Naive thymus-derived CD4-positive, alpha-beta T cell (primary cell): ENCODE measurements at places on chromosomes 1 and 21.

DNA sequence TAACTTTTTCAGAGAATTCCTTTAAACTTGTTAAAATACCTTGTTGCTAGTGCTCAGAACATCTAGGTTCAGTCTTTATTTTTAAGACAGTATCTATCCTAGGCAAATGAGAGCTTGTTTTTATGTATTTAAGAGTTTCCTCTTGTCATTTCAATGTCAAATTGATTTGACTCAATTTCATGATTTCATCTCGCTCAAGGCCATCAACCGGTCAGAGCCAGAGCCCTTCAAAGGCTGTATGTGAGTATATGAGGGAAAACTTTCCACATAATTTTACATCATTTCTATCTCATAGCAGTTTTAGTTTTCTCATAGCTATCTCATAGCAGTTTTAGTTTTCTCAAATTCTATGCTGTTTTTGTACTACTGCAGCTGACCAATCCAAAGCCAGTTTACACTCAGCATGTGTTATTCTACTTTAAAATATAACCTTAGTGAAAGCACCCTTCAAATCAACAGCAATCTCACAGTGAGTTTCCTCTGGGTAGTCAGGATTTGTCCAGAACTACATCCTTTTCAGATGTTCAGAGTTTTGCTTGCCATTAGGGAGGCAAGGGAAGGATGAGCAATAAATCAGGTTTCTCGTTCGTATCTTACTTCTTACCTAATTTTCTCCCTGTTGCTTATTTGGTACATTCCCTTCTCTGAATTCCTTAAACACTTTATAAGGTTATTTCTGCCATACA, 12.7 kb downstream of the HNRNPU start:
- H3K4me1 ChIP-seq, result peaks cover 44% of the 10 kb centered on the region
- no peaks in the 10 kb centered on the region for H3K27me3 ChIP-seq
- H3K27ac ChIP-seq, result no peak overlapping the region
- peaks cover 34% of the 10 kb centered on the region for H3K36me3 ChIP-seq
- no peak overlapping the region for H3K4me3 ChIP-seq

GRCh38 chr21:36962098-36962780, 4.2 kb downstream of the HLCS start:
- H3K27me3 ChIP-seq, result no peaks in the 10 kb centered on the region
- H3K27ac ChIP-seq, result no peak overlapping the region
- H3K4me3 ChIP-seq, result no peak overlapping the region
- no peaks in the 10 kb centered on the region for H3K4me1 ChIP-seq
- peaks cover 3% of the 10 kb centered on the region for H3K36me3 ChIP-seq

DNA sequence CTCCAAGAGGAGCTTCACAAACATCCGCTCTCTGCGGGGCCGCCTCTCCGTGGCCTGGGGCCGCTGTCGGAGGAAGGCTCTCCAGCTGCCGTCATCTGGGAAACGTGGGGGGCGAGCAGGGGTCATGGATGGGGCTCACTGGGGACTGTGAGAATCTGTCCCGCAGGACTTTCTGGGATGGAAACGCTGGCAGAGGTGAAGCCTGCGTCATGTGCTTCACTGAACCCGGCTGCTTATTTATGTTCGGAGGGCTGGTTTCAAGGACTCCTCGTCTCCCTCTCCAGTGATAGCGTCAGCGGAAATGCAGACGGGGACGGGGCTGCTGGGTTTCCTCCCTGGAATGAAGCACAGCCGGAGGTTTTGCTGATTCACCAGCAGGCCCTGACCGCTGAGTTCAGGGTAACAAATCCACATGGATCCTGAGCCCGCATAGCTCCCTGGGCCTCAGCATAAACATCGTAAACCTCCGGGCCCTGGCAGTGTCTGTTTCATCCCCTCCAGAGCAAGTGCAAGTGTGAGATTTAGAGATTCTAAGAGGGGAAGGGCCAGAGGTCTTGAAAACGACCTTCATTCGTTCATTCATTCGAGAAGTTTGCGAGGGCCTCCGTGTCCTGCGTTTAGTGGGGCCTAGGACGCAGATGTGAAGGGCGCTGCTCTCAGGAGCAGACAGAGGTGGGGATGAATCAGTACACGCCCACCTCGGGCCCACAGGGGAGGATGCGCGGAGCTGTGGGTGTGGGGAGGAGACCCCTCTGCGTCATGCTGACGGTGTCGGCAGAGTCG, 7.0 kb upstream of the POFUT2 start:
- no peak overlapping the region for H3K4me3 ChIP-seq
- no peak overlapping the region for H3K27ac ChIP-seq
- peaks cover 13% of the 10 kb centered on the region for H3K4me1 ChIP-seq
- H3K27me3 ChIP-seq, result no peaks in the 10 kb centered on the region
- no peak for DNase-seq

- H3K27ac ChIP-seq, result no peak overlapping the region
- H3K27me3 ChIP-seq, result no peaks in the 10 kb centered on the region
- H3K4me1 ChIP-seq, result no peaks in the 10 kb centered on the region
- DNase-seq, result no peak
Observed at GRCh38 chr1:240766831-240767230, 154.9 kb upstream of the GREM2 start.

DNA sequence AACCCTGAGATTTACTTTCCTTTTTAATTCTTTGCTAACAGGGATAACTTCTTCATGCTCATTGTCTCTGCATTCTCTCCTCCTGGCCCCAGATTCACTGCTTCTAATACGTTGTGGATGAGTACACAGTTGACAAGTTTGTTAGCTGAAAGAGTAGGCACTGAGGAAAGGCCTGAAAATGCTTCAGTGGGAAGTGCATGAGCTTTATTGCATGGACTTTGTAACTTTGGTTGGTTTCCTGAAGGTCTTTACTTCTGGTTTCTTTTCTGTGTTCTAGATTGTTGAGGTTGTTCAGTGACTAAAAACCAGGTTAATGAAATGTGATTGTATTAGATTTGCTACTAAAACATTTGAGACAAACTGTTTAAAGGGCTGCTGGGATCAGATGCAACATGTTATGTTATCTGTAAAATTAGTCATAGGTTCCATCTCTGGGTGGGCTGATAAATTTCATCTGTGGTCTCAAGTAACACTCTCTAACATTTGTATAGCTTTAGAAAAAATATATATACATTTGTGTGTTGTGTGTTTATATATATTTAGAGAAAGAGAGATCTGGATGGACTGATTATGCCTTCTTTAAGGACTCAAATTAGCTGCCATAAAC, 19.1 kb downstream of the LRIG2 start:
- H3K4me3 ChIP-seq, result no peak overlapping the region
- peaks cover 35% of the 10 kb centered on the region for H3K36me3 ChIP-seq
- no peak for DNase-seq
- H3K27ac ChIP-seq, result peak overlapping the region; percentile 42

GRCh38 chr1:223802032-223802431, 43.7 kb downstream of the TP53BP2 start:
- H3K36me3 ChIP-seq, result peaks cover 73% of the 10 kb centered on the region
- DNase-seq, result no peak
- no peaks in the 10 kb centered on the region for H3K4me1 ChIP-seq

GRCh38 chr1:212162635-212163034, 122.6 kb upstream of the PPP2R5A start:
- H3K4me1 ChIP-seq, result peaks cover 26% of the 10 kb centered on the region
- no peak overlapping the region for H3K27ac ChIP-seq
- peak; percentile 31 for DNase-seq
- peak overlapping the region; percentile 0 for H3K4me3 ChIP-seq
- no peaks in the 10 kb centered on the region for H3K36me3 ChIP-seq
